ENCODE measurements at places on chromosomes 16 and 17.

GRCh38 chr17:57315061-57316015 lies 59.0 kb downstream of the MSI2 start:
- DNase-seq: no peak

- DNase-seq: no peak
These were observed 22.9 kb downstream of the ADAM11 start for GRCh38 chr17:44781551-44782325.

- DNase-seq: no peak
These were observed 66.2 kb downstream of the IQCK start for GRCh38 chr16:19784183-19784736.

- DNase-seq: no peak
These were observed 66.5 kb downstream of the RBFOX3 start for GRCh38 chr17:79544142-79544914.

GRCh38 chr16:86505185-86505898 lies 5.0 kb upstream of the FOXF1 start:
- DNase-seq: peak; percentile 50

GRCh38 chr16:56424404-56424764 lies 961 bp downstream of the AMFR start:
- peak; percentile 47 for DNase-seq

DNA sequence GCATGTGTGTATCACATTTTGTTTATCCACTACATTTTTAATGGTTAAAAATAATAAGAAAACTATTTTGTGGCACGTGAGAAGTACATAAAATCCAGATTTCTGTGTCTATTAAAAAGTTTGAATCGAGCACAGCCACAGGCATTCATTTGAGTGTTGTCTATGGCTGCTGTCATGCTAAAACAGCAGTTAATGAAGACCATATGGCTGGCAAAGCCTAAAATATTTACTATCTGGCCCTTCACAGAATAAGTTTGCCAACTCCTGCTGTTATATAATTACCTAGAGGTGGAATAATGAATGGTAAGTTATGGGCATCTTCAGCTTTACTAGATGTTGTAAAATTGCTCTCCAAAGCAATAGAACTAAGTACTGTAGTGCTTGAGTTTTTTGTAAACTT lies 30.5 kb downstream of the TMEM98 start:
- DNase-seq: no peak

GRCh38 chr17:21817791-21818364 lies 125.6 kb downstream of the KCNJ18 start:
- no peak for DNase-seq

- peak; percentile 77 for DNase-seq
These were observed 674 bp downstream of the ZNF821 start for GRCh38 chr16:71883168-71883848.

DNA sequence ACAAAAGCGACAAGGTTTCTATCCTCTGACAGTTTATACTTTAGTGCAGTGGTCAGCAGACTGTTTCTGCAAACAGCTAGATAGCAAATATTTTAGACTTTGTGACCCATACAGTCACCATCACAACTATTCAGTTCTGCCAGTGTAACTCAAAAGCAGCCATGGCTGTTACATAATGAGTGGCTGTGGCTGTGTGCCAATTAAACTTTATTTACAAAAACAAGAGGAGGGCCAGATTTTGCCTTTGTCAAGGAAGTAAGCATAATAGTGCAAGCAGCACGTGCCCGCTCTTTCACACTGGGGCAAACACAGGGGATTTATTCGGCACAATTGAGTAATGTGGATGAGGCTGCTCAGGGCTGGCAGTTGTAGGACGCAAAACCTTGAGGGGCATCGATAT lies 551.5 kb downstream of the MAF start:
- no peak for DNase-seq

DNA sequence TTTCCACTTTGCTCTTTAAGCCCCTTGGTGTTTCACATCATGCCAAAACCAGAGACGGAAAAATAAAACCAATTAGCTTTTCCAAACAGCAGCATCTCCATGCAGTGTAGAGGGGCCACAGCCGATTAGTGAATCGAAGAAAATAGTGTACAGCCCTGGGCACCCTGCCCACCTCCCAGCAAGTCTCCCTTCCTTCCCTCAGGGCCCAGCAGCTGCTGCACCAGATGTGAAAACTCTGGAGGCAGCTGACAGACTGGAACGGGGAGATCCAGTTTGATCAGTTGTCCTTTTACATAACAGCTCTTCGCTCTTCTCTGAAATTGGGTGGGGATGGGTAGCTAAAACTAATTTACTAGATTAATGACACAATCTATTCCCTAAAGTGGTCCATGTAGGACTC lies 19.3 kb downstream of the TMEM11 start:
- no peak for DNase-seq

- DNase-seq: no peak
These were observed 26.5 kb upstream of the ALOX12 start for GRCh38 chr17:6969323-6969726.

DNA sequence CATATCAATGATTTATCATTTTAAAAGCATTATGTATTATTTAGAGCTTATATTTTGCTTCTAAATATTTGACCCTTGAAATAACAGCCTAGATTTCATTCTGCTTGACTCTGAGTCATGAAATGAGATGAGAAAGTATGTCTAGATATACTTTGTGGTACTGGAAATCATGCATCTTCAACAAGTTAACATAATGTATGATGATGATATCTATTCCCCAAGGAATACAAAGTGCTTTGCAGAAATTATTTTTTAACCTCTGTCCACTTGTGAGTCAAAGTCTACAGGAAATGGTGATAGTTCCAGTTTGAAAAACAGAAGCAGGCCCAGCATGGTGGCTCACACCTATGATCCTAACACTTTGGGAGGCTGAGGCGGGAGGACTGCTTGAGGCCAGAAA lies 36.1 kb downstream of the GOSR1 start:
- DNase-seq: no peak

- DNase-seq: no peak
These were observed 38.3 kb upstream of the NAT9 start for GRCh38 chr17:74814453-74814852.

DNA sequence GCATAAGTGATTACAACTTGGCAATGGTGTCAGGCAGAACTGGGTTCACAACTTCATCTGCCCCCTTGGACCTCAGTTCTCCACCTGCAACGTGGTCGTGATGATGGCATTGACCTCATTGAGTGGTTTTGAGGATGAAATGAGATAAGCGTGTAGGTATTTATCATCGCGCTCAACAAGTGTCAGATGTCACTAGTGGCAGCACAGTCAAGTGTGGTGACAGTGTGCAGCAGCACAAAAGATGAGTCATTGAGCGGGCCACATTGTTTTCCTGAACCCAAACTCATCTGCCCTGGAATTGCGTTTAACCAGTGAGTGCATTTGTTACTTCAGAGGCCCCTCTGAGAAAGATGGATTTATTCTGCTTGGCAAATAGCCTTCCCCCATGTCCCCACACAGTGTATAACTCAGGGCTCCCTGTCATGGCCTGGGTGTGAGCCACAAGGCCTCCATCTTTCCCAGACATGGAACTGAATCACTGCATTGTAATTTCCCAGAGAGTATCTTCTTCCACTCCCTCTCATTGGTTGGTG lies 20.9 kb downstream of the IRX3 start:
- DNase-seq: no peak

GRCh38 chr16:9755081-9755480 lies 427.1 kb downstream of the GRIN2A start:
- DNase-seq: no peak

DNA sequence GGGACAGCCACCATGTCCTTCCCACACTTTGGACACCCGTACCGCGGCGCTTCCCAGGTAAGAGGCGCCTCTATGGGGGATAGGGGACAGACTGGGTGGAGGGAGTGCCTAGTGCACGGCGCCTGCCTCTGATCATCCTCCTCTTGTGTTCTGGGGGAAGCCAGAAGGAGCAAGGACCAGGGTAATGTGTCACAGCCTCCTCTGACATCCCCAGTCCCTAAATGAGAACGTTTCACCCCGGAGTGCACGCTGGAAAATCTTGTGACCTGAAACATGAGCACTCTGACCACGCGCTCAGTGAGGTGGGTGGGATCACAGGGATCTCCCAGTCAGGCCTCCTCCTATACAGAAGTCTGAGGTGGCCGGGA lies 1.1 kb downstream of the IRX6 start:
- no peak for DNase-seq

- no peak for DNase-seq
These were observed 5.9 kb upstream of the NFATC3 start for GRCh38 chr16:68079376-68079625.

GRCh38 chr17:39069114-39069756 lies 82.2 kb downstream of the PLXDC1 start:
- no peak for DNase-seq

DNA sequence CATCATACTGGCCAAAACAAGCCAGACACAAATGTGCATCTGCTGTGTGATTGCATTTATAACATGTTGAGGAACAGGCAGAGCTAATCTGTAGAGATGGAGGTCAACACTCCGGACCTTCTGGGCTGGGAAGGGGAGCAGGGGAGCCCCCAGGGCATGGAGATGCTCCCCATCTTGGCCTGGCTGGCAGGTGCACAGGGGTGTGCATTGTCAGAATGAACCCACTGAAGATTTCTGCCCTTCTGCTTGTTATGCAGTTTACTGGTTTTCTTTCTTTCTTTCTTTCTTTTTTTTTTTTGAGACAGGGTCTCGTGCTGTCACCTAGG lies 146.9 kb downstream of the CMIP start:
- DNase-seq: no peak

GRCh38 chr17:1644493-1645206 lies 882 bp downstream of the SCARF1 start:
- DNase-seq: no peak

GRCh38 chr16:55052348-55052734 lies 121.7 kb downstream of the IRX5 start:
- no peak for DNase-seq

DNA sequence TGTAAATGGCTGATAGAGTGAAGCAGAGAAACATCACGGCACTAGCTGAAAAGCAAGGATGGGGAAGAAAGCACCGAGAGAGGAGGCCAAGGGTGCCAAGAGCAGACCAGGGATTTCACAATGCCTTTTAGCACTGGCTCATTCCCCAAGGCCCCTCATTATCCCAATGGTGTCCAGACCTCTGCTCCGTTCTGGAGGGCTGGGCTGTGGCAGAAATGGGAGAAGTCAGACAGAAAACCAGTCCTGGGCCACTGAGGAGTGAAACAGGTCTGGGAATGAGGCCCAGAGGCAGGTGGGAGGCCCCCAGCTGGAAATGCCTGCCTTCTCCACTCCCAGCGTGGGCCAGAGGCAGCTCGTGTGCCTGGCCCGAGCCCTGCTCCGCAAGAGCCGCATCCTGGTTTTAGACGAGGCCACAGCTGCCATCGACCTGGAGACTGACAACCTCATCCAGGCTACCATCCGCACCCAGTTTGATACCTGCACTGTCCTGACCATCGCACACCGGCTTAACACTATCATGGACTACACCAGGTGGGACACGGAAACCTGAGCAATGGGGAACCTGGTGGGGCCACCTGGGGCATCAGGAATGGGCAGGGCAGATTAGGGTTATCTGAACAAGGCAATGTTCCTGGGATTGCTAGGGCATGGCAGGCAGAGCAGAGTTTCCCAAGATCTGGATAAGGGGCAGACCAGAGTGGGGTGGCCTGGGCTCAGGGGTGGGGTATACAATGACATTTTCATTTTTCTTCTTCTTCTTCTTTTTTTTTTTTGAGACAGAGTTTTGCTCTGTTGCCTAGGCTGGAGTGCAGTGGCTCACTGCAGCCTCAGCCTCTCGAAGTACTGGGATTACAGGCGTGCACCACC lies 20.3 kb downstream of the ANKRD40 start:
- no peak for DNase-seq

DNA sequence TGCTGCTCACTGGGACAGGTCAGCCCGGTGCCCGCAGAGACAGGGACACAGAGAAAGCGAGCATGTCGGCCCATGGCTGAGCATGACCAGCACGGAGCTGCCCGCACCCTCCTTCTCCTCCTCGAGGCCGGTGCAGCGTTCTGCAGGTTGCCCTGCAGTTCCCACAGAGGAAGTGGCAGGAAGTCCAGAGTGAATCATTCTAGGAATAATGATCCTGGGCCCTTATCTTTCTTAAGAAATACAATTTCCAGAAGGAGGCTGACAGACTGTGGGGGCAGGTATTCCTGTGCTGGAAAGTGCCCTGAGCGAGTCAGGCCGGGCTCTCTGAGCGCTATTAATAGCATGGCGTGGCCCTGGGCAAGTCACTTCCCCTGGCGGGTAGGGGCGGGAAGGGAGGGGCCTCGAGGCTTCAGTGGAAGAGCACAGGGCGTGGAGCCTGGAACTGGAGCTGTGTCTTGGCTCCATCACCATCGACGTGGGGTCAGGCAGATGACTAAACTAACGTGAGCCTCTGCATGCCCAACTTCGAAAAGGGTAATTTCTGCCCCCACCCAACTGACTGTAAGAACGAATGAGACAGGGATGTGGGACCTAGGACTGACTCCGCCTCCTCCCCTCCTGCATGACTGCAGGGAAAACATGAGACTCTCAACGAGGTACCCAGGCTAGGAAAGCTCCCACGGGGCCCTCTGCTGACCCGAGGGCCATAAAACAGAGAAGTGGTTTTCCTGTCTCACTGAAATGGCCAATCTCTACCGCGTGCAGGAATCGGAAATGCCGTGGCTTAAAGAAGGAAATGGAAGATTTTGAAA lies 9.8 kb downstream of the TMEM204 start:
- peak; percentile 28 for DNase-seq

DNA sequence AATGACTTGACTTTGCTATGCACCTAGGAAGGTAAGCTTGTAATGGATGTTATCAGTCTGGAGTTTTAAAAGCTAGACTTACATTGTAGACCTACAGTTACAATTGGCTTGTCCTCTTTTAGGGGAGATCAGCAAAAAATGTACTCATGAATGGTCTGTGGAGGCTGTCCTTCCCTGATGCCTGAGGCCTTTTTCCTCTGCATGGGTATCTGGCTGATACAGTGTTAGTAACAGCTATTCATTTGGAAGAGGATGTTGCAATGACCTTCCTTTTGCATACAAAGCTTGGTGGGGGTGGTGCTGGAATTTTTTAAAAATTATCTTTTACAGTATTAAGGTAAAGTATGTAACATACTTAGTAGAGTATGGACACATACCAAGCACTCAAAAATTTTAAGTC lies 525.5 kb downstream of the KIF2B start:
- DNase-seq: no peak

DNA sequence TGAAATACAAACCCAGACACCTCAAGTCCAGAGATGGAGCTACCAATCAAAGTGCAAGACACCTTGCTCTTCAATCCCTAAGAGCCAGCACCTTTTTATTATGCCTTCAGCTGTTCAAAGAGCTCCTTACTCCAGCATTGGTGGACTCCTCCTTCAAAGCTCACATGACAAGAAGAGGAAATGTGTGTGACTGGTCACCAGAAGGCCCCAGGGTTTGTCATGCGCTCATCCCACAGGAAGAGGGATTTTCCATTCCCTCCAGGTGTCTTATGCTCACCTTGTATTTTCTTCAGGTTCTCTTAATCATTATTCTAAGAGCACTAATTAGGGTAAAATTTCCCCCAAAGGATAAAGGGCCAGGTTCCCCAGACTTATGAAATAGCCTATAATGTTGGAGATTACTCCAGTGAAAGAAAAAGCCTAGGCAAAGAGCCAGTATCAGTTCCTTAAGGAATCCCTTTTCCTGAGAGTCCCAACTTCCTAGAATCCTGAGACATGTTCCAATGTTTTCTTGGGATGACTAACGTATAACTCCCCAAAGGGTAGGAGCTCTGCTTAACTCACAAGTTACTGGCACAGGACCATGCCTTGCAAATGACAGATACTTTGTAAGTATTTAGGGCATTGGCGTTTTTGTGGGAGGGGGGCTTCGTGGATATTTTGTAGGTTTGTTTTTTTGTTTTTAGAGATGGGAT lies 56.9 kb upstream of the SOX9 start:
- DNase-seq: no peak
